ENCODE measurements at places on chromosomes 5 and 9. TPM values are rescaled to one million over a fixed set of nuclear protein-coding genes. Genes with fewer than 3 reads are reported as not detected.

Gene SLC6A3
- total RNA-seq = not detected

Gene KIF24
- 0.97 TPM for total RNA-seq

Gene PCDHGA10
- total RNA-seq = 19.1 TPM

Gene CDH18
- total RNA-seq = not detected

Gene MLANA
- total RNA-seq = 0.32 TPM

Gene SOHLH1
- not detected for total RNA-seq

Gene RBM27
- 30.8 TPM for total RNA-seq

Gene PTPDC1
- 8.5 TPM for total RNA-seq

Gene C5orf46
- not detected for total RNA-seq

Gene GARNL3
- 2.9 TPM for total RNA-seq

Gene IL4
- total RNA-seq = not detected

Gene FBP2
- total RNA-seq = not detected

Gene N4BP3
- total RNA-seq = 0.36 TPM

Gene ANKRD34B
- not detected for total RNA-seq

Gene SNX30
- total RNA-seq = 20.1 TPM

Gene DNAH5
- 0.97 TPM for total RNA-seq

Gene PCDHB11
- 0.81 TPM for total RNA-seq

Gene SHB
- total RNA-seq = 15.7 TPM

Gene NSD1
- 39.6 TPM for total RNA-seq

Gene RMI1
- total RNA-seq = 7.8 TPM

Gene PGGT1B
- 21.1 TPM for total RNA-seq

Gene DND1
- 0.24 TPM for total RNA-seq

Gene ALDH1A1
- total RNA-seq = not detected

Gene HTR1A
- not detected for total RNA-seq

Gene RASGRF2
- 1.6 TPM for total RNA-seq

Gene INSL6
- total RNA-seq = not detected

Gene BHMT2
- total RNA-seq = 12.4 TPM

Gene TLR4
- 3.2 TPM for total RNA-seq

Gene OMD
- total RNA-seq = 8.0 TPM

Gene PCDHGB1
- total RNA-seq = 3.5 TPM

Gene C5orf58
- total RNA-seq = not detected

Gene TXNDC8
- total RNA-seq = not detected

Gene GABBR2
- total RNA-seq = 0.81 TPM

Gene CDC23
- total RNA-seq = 28.2 TPM

Gene PRR16
- 42.9 TPM for total RNA-seq

Gene ADAMTS6
- 117 TPM for total RNA-seq

Gene LCP2
- not detected for total RNA-seq

Gene ZBTB26
- 6.0 TPM for total RNA-seq

Gene RALGPS1
- 4.1 TPM for total RNA-seq

Gene PTGES2
- 45.7 TPM for total RNA-seq

Gene GARIN3
- not detected for total RNA-seq

Gene PCDHB9
- total RNA-seq = 2.2 TPM

Gene HDHD3
- total RNA-seq = 8.9 TPM

Gene DDX4
- total RNA-seq = not detected

Gene GRIN1
- total RNA-seq = 0.12 TPM

Gene DIRAS2
- 0.12 TPM for total RNA-seq

Gene ROPN1L
- total RNA-seq = 0.32 TPM

Gene TYRP1
- total RNA-seq = not detected

Gene CENPP
- 2.4 TPM for total RNA-seq

Gene ACSL6
- under 0.01 TPM for total RNA-seq

Gene STKLD1
- 0.61 TPM for total RNA-seq

Gene NKD2
- total RNA-seq = not detected

Gene TAF11L11
- not detected for total RNA-seq

All from hair follicle dermal papilla cell (primary cell).